Cortex of kidney (tissue), 1 donor: ENCODE measurements at places on chromosomes 1 and 21.

GRCh38 chr1:28898405-28898881 lies 15.9 kb upstream of the EPB41 start:
- no peak for DNase-seq

DNA sequence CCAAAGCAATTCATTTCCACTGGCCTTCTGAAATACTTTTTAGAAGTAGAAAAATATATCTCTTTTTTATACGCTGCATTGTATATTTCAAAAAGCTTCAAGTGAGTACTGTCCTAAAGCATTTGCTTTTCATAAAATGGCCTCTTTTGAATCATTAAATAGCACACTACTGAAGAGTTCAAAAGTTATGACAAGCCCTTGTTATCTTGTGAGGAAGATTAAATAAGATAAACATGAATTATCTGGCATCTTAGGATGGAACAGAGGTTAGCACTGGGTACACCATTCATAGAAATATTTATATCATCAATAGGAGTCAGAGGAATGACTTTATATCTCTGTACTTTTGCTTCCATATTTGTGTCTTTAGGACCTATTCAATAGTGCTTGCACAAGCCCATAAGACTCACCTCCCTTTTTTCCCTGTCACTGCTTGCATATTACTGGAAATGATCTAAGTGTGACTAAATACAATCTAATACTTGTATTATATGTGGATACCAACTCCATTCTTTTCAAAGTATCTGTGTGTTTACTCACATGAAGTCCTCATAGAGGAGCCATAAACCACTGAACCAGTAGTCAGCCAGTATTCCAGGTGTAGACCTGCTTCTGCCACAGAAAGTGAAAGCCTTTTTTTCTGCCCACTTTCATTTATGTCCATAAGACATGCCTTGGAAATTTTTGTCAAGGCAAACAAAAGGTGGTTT lies 274.2 kb upstream of the C1orf105 start:
- DNase-seq, result no peak

DNA sequence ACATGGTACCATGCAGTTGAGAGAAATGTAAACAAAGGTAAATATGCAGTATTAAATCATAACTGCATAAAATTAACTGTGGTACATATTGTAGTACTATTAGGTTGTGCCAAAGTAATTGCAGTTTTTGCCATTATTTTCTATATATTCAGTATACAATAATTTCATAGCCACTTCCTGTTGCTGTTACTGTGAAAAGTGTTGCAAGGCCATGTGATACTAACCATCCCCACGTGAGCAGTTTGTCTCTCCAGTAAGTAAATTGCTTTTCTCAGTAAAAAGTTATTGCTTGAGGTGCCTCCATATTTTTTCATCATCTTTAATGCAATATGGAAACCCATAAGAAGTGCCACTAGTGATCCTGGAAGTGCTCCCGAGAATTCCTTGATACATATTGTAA lies 19.6 kb upstream of the METTL18 start:
- no peak for DNase-seq

DNA sequence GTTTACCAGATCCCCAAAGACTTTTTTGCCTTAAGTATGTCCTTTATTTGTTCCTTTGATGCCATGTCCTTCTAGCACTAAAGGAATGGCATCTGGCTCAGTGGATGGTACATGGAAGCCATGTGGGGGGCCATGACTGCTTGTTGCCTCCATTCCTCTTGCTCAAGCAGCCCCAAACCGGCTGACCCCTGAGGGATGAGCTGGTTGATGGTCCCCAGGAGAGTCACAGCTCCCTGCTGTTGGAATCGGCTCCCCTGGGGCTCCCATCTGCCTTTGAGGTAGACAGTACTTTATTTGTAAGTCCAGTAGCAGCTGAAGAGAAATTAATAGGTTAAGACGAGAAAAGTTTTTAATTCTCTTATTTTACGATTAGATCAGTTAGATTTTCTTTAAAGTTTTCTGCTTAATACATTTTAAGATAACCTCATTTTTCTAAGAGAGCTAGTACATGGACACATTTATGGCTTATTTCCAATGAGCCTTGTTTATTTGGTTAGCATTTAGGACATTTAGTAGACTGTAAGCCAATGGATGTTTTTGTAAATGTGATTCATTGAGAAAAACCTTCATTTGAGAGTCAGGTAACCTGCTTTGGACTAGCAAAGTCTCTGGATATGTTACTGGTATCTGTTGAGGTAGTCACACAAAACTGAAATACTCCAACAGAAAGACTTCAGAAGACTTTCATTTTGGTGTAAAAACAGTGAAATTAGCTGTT lies 88.2 kb downstream of the CAMTA1 start:
- DNase-seq, result no peak

DNA sequence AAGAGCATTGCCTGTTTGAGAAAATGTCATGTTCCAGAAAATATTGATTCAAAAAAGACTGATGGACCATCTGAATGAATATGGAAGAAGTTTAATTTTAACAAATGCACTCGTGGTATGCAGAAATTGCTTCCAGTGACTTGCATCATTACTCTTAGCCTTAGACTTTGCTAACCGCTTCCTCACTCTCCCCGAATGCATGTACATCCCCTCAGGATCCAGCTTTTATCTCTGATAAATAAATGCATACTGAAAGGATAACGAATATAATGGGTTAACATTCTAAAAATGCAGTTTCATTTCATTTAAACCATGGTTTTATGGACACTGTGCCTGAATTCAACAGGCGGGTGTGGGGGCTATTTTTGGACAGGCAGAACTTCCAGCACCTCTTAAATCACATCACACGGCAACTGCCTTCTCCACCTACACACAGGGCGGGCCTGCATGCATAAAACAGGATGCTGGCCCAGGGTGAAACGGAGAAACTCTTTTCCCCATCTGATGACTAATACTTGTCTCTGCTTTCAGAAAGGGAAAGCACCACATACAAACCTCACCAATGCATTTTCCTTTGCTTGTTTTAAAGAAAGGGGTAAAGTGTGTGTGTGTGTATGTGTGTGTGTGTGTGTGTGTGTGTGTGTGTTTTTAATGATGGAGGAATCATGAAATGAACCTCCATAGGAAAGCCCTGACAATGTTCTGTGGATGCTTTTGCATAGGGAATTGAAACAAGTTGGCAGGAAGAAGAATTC lies 48.7 kb downstream of the SPAG17 start:
- DNase-seq, result no peak

- no peak for DNase-seq
Measured at GRCh38 chr1:234922987-234923386, 205.7 kb downstream of the TOMM20 start.

DNA sequence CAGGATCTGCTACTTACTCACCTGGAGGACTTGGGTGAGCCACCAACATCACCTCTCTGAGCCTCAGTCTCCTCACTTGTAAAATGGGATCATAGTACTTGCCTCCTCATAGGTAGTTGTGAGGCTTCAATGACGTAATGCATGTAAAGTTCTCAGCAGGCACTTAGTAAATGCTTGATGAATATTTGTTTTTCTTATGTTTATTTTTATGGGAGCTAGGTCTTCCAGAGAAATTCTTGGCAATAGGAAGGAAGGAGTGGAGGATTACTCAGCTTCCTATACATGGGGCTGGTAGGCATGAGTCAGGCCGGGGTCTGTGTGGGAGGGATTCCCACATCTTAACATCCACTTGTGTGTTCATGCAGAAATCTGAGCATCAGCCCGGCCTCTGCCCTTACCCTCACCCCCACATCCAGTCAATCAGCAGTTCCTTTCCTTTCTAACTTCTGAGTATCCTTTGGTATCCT lies 95.4 kb upstream of the USP24 start:
- no peak for DNase-seq

DNA sequence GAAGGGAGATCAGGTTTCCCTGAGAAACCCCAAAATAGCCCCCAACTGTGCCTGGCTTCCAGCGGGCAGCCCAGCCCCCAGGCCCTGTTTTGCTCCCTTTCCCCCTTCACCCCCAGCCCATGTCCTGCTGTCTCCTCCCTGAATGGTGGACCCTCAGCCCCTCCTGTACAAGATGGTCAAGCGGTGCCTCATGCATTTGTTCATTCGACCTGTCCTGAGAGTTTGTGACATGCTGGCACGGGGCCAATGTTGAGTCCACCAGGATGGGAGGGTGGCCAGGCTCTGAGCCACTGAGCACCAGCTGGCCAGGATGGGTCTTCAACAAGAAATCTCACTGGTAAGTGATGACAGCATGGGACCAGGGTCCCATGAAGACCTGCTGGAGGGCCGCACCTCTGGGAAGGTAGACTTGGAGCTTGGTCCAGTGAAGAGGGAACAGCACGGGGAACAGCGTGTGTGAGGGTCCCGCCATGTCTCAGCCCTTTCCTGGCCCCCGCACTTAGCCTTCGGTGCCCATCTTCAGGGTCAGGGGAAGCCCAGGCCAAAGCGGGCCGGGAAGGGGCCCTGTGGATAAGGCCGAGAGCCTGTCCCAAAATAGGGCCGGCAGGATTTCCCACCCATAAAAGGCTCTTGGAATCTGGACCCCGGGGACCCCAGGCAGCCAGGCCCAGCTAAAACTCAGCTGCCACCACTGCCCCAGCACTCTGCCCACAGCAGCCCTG lies at the start of gene CALML6:
Gene CALML6 (plus strand): TSS at position 290 of the 722 bp plus-strand sequence. CDS start 21 bp downstream, at position 311.
- DNase-seq, result no peak

DNA sequence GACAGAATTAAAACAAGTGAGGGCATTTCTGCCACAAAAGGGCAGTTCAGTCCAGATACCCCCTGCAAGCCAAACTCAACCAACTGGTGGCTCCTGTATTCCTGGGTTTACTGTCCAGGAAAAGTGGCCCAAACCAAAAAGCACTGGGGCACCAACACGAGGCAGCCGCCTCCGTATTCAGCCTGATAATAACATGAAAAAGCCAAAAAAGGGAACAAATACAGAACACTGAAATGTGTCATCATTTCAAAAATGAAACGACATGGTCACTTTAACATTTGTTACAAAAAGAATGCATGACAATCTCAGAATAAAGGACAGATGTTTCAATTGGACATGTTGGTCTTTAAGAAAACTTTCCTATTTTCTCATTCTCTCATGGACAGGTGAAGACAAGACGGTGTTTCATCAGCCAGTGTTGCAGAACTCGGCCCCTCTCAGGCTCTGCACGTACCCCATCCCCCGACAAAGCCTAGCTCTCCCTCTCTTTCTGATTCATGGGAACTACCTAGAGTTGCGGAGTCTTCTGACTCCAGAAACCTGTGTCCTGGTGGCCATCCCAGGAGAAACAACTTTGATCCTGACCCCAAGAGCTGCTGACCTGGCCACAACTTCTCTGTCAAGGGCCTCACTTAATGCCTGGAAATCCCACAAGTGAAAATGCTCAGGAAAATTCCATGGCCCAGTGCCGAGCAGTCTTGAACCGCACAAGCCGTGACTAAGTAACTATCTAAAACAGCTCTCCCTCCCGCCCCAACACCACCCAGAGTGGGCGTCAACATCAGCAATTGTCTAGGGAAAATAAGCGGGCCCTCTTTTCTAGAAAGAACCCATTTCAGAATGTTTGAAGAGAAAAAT lies 27.1 kb downstream of the ZBTB17 start:
- no peak for DNase-seq

DNA sequence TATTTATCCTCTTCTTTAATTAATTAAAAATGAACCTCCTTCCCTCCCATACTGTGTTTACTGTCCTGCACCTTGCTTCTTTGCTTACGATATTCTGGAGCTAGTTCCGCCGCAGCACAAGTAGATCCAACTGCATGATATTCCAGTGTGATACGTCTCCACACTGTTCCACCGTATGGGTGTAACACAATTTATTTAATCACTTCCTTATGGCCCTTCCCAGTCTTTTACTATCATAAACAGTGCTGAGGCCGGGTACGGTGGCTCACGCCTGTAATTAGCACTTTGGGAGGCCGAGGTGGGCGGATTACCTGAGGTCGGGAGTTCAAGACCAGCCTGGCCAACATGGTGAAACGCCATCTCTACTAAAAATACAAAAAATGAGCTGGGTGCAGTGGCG lies 25.7 kb downstream of the CNST start:
- DNase-seq, result no peak

DNA sequence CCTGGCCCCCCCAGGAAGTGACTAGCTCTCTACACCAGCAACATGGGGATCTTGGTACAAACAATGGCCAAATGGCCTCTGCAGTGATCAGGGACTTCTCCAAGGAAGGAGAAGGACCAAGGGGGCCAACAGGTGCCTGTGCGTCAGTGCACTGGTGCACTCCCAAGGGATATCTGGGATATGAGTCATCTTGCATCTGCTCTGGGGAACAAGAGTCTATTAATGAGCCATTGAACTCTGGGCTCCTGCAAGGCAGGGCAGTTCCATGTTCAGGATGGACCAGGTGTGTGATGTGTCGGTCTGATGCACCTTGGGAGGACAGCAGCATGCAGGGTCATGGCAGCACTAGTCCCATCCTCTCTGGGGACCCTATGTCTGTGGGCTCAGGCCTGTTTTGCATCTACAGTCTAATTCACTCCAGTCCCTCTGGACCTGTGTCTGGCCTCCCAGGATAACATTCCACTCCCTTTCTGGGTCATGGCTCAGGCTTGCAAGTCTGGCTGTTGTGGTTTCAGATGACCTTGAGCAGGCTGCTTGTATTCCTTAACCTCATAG lies 125.3 kb downstream of the TRABD2B start:
- DNase-seq, result no peak

DNA sequence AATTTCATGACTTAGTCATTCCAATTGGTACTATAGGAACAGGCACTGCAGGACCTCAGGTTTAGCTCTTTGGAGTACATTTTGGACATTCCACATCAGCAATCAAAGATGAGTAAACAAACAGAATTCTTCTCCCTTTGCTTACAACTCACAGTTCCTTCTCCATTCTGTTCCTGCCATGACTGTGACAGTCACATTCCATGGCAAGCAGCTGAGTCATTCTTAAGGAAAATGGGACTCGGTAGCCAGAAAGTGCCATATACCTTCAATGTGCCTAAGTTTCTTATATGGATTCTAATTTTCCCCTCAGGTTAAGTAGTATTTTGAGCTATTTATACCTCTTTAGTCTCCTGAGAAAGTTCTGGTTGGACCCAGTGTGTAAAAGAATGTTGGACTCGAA lies 25.6 kb downstream of the CRCT1 start:
- DNase-seq, result no peak

GRCh38 chr1:96418969-96419368 lies 302.6 kb upstream of the PTBP2 start:
- no peak for DNase-seq

- no peak for DNase-seq
Measured at GRCh38 chr1:113647164-113647563, 112.1 kb downstream of the PHTF1 start.

GRCh38 chr21:27422435-27422834 lies 455.5 kb upstream of the ADAMTS5 start:
- no peak for DNase-seq

- DNase-seq, result no peak
Measured at GRCh38 chr1:226722901-226723656, 16.0 kb downstream of the ITPKB start.

DNA sequence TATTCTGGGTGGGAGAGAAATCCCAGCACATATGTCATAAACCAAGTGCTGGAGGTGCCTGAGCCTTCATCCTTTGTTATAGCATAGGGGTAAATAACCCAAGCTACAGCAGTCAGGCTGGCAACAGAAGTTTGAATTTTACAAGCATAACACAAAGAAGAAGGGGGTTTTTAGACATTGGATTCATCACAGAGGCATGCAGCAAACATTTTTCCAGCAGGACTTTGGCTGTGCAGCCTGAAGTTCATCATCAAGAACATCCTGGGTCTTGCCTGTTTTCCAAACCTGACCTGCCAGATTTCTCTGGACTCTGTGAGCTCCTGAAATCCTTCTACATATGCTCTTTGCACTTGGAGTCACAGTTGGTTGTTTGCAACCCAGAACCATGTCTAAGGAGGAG lies 16.2 kb downstream of the PTGER3 start:
- DNase-seq, result no peak

- DNase-seq, result no peak
Measured at GRCh38 chr1:29450591-29450990, 214.3 kb downstream of the PTPRU start.
